ENCODE measurements at places on chromosomes 11 and 22.

DNA sequence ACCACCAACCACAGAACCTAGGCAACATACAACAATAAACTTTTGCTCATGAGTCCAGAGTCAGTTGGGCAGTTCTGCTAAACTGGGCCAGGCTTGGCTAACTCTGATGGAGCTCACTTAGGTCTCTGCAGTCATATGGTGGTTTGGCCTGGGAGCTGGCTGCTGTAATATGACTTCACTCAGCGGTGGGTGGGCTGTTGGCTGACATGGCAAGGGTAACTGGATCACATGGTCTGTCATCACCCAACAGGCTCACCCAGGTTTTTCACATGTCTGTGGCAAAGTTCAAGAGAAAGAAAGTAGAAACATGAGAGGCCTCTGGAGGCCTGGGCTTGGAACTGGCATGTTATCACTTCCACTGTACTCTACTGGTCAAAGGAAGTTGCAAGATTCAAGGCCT lies 43.2 kb upstream of the CLMP start:
- DNase-seq, result no peak

DNA sequence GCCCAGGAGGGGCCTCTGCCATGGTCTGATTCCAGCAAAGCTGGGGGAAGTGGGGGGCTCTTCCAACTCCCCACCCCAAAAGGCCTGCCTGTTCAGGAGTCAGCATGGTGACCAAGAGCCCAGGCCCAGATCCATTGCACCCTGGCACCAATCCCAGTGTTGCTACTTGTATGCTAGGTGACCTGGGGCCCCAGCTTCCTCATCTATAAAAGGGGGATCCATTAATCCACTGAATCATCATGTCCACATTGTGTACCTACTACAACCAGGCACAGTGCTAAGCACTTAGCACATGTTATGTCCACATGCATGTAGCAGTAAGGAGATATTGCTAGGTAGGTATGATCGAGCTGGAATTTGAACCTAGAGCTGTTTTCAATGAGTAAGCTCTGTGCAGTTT lies 2.0 kb downstream of the SYT12 start:
- DNase-seq, result no peak

GRCh38 chr11:107962181-107962580 lies 33.9 kb downstream of the RAB39A start:
- DNase-seq, result no peak

DNA sequence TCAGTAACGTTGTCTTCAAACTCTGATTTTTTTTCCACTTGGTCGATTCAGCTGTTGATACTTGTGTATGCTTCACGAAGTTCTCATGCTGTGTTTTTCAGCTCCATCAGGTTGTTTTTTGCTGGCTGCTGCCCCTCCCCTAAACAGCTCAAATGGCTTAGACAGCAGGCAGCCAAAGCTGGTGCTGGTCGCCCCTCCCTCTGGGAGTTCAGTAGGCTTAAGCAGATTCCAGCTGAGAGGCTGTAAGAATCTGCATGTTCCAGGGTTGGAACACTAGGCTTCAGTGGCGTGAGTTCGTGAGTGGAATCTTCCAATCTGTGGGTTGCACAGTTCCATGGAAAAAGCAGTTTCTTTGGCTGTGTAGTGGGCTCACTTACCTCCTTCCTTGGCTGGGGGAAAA lies 10.3 kb upstream of the FIBIN start:
- no peak for DNase-seq

GRCh38 chr11:863023-863909 lies 20.6 kb downstream of the TSPAN4 start:
- DNase-seq, result no peak

DNA sequence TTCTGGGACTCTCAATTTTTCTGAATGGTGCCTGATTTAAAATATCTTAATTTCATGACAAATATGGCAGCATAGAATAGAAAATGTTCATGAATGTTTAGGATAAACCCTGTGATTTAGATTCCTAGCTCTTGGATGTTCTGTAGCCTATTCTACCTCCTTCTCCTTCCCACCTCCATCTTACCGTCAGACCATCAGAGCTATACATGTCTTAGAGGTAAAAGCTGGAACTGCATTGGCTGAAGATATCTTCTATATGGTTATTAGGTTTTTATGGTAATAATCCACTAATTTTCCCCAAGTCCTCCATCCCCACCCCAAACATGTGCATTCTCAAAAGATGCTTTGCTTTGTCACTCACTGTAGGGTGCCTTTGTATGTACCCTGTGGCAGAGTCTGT lies 46.9 kb upstream of the CSTF3 start:
- no peak for DNase-seq

GRCh38 chr22:29265929-29266328 lies 1.9 kb downstream of the RHBDD3 start:
- DNase-seq, result no peak

DNA sequence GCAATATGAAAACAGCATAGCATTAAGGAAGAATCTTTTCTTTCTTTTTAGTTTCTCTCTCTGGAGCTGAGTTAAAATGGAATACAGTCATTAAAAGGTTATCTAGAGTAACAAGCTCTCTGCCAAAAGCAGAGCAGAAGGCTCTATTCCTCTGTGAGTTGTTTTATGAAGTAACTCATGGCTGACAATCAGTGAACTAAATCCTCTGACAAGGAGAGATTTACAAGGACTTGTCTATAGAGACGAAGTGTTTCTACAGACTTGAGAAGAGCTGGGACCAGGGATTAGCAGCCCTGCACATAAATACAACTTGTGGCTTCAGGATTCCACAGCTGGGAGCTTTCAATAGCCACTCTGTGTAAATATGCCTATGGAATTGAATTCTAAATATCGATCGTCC lies 192.5 kb upstream of the RAG2 start:
- DNase-seq, result no peak

GRCh38 chr22:27086080-27087044 lies 429.0 kb downstream of the MIAT start:
- no peak for DNase-seq

GRCh38 chr11:122509899-122510298 lies 145.6 kb upstream of the UBASH3B start:
- no peak for DNase-seq

- no peak for DNase-seq
Observed at GRCh38 chr11:123195188-123196059, at the start of gene CLMP. TSS of gene CLMP (minus strand) at chr11:123195248. CDS start at chr11:123194940, 308 bp downstream.

GRCh38 chr11:416757-417621 lies 2.2 kb upstream of the SIGIRR start:
- DNase-seq, result no peak

- DNase-seq, result peak; percentile 36
Observed at GRCh38 chr22:32660292-32660691, 141.2 kb upstream of the TIMP3 start.

- DNase-seq, result no peak
Observed at GRCh38 chr22:43281394-43281793, 61.8 kb downstream of the SCUBE1 start.

- no peak for DNase-seq
Observed at GRCh38 chr11:34134765-34135164, 29.3 kb downstream of the NAT10 start.

GRCh38 chr11:98365190-98365589 lies 655.6 kb upstream of the CNTN5 start:
- DNase-seq, result no peak

GRCh38 chr11:6458352-6459098 lies 15.2 kb downstream of the TRIM3 start:
- DNase-seq, result no peak

DNA sequence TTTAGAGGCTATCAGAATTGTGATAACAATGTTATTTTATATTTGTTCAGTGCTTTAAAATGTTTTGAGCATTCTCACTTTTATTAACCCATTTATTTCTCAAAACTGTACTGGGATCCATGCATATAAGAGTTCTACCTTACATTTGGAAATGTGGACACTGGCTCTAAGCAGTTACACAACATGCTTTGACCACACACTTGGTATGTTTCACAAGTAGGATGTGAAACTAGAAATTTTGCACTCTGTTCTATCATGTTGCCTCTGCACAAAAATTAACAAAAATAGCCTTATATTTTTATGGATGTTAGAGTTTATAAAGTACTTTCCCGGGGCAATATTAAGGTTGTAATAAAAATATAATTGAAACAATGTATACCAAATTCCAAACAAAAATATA lies 126.9 kb upstream of the CHORDC1 start:
- DNase-seq, result no peak

- no peak for DNase-seq
Observed at GRCh38 chr11:60957188-60957587, 5.2 kb upstream of the SLC15A3 start.

DNA sequence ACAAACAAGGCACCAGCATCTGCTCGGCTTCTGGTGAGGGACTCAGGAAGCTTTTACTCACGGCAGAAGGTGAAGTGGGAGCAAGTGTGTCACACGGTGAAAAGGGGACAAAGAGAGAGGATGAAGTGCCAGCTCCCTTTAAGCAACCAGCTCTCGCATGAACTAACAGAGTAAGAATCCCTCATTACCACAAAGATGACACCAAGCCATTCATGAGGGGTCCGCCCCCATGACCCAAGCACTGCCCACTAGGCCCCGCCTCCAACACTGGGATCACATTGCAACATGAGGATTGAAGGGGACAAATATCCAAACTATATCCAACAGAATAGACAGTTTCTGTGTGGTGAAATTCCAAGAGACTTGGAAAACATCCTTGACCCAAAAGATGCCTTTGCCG lies 198.2 kb upstream of the POU2AF2 start:
- no peak for DNase-seq

DNA sequence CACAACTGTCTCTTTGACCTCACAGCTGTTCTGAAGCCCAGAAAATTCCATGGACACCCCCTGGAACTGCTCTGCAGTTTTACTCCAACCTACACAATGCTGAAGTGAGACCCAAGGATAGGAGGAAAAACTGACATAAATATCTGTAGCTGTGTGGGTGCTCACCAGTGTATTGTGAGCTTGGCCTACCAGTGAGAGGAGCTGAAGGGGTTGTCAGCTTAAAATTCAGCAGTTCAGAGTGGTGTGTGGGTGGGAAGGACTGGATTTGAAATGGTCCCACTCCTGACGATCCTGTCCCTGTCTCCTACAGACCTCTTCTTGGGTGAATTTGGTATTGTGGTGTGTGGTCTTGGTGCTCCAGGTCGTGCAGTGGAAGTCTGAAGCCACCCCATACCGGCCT lies 2.2 kb downstream of the TMEM223 start:
- no peak for DNase-seq

- DNase-seq, result peak; percentile 85
Observed at GRCh38 chr11:9765320-9766101, 101.6 kb downstream of the SWAP70 start.

DNA sequence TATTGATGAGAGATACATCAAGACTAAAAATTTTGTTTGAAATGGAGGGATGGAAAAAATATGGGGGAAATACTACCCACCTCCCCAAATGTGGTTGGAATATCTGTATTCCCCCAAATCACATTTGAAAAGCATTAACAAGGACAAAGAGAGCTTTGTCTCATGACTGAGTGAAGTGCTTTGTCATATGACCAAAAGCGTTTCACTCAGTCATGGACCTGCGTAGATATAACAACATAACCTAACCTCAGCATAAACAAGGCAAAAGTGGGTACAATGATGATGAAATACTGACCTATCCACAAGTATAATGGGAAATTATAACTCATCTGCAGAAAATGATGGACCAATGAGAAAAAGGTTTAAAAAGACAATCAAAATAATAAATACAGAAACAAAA lies 418.3 kb downstream of the TBC1D22A start:
- DNase-seq, result no peak

DNA sequence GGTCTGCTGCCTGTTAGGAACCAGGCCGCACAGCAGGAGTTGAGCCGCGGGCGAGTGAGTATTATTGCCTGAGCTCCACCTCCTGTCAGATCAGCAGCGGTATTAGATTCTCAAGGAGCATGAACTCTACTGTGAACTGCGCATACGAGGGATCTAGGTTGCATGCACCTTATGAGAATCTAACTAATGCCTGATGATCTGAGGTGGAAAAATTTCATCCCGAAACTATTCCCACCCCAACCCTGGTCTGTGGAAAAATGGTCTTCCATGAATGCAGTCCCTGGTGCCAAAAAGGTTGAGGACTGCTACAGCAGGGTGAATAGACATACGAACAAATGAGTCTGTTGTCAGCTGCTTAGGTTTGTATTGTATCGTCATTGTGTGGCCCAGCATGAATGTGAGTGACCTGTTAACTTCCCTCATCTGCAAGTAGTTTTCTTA lies 29.8 kb downstream of the RNF141 start:
- DNase-seq, result peak; percentile 50

DNA sequence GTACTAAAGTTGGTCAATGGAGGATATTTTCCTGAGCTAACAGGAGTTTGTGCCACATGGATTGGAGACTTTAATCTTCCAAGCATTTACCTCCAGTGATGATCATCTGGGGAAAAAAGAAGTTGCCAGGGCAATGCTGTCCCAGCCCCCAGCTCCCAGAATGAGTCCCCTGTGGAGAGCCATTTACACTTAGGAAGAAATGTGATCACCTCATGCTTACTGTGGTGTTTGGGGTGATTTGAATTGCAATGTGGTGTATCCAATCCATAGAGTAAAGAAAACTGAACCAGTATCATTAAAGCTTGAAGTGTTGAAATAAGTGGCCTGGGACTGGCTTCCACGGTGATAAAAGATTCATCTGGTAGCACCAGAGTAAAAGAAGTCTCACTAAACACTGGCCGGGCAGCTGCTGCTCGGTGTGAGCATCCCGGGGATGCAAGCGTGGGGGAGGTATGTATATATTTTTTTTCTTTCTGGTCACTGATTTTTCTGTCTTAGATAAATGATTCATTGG lies 117.2 kb upstream of the NTM start:
- peak; percentile 77 for DNase-seq

DNA sequence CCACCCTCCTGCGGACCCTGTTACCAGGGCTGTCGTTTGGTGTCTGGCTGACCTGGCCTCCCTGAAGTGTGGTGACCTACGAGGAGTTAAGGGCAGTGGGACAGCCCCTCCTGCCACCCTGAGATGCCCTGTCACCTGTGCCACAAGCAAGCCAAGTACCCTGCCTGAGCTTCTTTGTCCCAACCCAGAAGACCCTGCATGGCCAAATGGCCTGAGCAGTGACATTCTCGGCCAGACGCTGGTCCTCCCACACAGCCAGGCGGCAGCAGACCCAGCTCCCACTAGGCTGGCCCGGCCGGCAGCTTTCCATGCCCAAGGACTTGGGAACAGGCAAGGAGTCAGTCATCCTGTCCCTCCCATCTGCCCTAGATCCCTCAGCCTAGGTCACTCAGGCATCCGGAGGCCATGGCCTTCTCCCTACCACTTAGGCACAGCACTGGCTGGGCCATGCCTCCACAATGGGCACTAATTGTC lies 7.6 kb downstream of the ARVCF start:
- no peak for DNase-seq

GRCh38 chr11:80722629-80723028 lies 1281.8 kb upstream of the TENM4 start:
- DNase-seq, result no peak

DNA sequence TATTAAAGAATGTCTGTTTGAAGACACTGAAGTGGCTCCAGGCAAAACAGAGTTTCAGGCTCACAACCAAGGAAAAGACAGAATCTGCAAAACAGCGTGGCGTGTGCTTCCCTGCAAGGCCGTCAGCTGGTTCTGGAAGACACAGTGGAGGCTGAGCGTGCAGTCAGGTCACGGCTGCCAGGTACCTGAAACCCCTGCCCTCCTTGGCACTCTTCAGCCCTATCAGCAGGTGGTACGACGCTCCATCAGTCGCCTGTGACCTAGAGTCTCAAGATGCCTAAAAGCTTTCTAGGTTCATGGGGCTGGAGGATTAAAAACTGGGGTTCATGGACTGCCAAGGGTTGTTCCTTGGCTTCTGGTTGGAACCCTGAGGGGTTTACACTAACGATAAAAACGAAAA lies 65.9 kb downstream of the TRMU start:
- DNase-seq, result no peak

GRCh38 chr11:20095189-20095588 lies 65.1 kb downstream of the DBX1 start:
- no peak for DNase-seq
